Stimulated activated CD8-positive, alpha-beta memory T cell treated with anti-CD3 and anti-CD28 coated beads, Interleukin-4, amount 100 ng/mL, for 1 hour (primary cell): ENCODE measurements at places on chromosomes 6 and 20.

- DNase-seq: no peak
Observed at GRCh38 chr6:24306038-24306437, 51.8 kb downstream of the DCDC2 start.

- DNase-seq: no peak
Observed at GRCh38 chr20:8662433-8662954, 406.4 kb upstream of the PLCB4 start.

DNA sequence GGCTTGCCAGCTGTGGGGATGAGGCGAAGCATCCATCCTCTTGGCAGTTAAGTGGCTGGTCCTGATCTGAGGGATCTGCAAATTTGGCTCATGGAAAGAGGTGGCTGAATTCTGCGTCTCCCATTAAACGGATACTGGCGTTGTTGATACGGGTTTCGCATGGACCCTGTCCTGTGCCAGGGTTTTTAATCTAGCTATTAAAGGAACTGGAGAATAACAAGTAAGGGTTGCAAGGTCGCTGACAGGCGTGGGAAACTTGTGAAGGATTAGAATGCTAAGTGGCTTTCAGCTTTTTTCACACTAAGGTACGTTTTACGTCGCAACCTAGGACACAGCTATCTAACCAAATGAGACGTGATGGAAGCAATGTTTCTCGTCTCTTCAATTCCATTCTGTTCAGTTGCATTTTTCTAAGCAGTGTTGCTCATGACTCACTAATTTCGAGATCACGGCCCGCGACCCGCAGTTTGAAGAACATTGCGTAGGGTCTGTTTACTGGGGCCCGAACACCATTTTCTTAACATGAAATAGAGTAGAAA, 852 bp downstream of the GMNN start:
- no peak for DNase-seq

DNA sequence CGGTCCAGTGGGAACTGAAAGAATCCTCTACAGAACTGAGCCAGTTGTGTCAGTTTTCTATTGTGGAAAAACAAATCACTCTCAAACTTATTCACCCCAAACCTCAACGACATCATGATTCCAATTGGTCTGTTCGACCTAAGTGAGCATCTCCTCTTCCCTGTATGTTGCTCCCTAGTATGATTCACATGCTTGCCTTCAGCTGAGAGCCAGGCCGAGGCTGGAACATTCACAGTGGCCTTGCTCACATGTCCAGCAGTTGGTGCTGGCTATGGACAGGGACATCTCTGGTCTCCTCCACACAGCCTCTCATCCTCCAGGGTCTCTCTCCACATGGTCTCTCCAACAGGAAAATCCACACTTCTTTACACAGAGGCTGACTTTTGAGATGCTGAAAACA, 28.3 kb upstream of the TMEM181 start:
- DNase-seq: no peak

DNA sequence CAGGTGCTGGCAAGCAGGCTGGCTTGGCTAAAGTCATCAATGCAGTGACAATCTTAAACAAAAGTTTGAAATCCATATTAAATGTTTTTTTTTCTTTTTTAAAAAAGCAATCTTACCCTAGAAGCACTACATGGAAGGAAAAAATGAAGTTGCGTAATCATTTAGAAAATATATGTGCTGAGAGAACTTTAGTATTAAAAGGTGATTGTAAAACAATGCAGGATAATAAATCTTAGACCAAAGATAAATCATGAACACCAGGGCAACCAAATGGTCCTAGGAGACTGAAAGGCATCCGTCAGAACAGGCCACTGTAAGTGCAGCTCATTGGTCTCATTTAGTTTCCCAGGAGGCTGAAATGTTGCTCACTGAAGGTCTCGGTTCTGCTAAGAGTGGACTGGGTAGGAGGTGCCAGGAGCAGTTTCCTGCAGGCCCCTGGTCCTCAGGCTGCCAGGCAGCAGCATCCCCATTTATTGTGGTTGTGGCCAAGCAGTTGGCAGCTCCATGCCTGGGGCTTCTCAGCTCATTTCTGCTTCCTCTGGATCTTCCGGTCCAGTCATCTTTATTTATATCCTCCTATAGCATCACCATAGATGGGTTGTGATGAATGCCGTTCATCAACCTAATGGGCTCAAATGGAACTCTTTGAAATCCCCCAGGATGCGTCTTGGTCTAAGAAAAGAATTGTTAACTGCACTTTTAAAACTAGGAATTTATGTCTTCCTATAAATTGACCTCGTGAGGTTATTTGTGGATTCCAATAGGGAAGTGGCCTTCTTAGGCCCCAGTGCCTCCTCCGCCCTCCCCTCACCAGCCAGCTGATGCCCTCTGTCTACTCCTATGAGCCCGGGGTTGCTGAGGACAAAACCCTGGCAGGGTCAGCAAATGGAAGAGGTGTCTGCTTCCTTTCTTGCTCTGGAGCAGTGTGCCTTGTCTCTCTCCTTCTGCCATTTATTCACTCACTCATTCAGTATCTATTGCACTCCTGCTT, 269.0 kb downstream of the UST start:
- no peak for DNase-seq
